HepG2 (cell line): ENCODE measurements at places on chromosomes 1 and 21. TPM values are rescaled to one million over a fixed set of nuclear protein-coding genes. Genes with fewer than 3 reads are reported as not detected.

CYP4Z1 gene
- total RNA-seq = not detected in 2 replicates

GRCh38 chr1:200238311-200238710 lies 171.5 kb downstream of the ZNF281 start:
- no peak overlapping the region for H3K27ac ChIP-seq
- no peak overlapping the region for H3K4me3 ChIP-seq
- DNase-seq = no peak
- no peaks in the 10 kb centered on the region for H3K27me3 ChIP-seq
- H3K36me3 ChIP-seq = no peaks in the 10 kb centered on the region

GRCh38 chr1:82059959-82060358 lies 259.2 kb downstream of the ADGRL2 start:
- DNase-seq = no peak
- no peak overlapping the region for H3K4me3 ChIP-seq
- H3K36me3 ChIP-seq = no peaks in the 10 kb centered on the region
- H3K4me1 ChIP-seq = no peaks in the 10 kb centered on the region
- H3K27ac ChIP-seq = no peak overlapping the region

GRCh38 chr1:79716447-79716846 lies 709.9 kb upstream of the ADGRL4 start:
- no peak overlapping the region for H3K27ac ChIP-seq
- no peaks in the 10 kb centered on the region; the same call in 1 of the 2 replicates for H3K27me3 ChIP-seq
- H3K4me3 ChIP-seq = no peak overlapping the region
- no peak for DNase-seq

DNA sequence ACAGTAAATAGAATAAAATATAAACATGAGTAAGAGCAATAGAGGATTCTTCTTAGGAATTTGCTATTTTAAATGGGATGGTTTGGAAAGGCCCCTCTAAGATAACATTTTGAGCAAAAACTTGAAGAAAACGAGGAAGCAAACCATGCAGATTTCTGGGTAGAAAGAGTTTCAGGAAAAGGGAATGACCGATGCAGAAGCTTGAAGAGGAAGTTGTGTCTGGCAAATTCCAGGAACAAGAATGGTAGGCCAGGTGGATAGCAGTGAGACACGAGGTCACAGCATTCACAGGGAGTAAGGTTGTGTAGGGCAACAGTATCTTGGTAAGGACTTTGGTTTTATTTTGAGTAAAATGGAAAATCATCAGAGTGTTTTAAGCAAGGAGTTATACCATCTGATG lies 108.9 kb downstream of the PEX14 start:
- no peaks in the 10 kb centered on the region for H3K27me3 ChIP-seq
- H3K4me3 ChIP-seq = no peak overlapping the region
- no peak for DNase-seq
- H3K27ac ChIP-seq = no peak overlapping the region
- no peaks in the 10 kb centered on the region for H3K36me3 ChIP-seq

DNA sequence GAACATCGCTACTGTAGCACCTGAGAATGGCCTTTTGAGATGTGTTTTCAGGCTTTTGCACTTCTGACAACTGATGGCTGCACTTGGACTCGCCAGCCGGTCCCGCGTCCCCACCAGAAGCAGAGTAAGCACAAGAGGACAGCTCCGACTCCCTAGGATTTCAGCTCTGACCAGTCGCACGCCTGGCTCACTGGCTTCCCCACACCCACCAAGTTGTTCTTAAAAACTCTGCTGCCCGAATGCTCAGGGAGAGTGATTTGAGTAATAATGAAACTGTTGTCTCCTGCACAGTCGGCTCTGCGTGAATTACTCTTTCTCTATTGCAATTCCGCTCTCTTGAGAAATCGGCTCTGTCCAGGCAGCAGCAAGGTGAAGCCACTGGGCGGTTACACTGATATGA lies 40.2 kb upstream of the NLRP3 start:
- no peaks in the 10 kb centered on the region for H3K36me3 ChIP-seq
- DNase-seq = no peak
- H3K27ac ChIP-seq = no peak overlapping the region

- H3K4me1 ChIP-seq = no peaks in the 10 kb centered on the region
- no peaks in the 10 kb centered on the region for H3K27me3 ChIP-seq
- no peak overlapping the region for H3K27ac ChIP-seq
Measured at GRCh38 chr21:17197996-17198395, 314.8 kb upstream of the CXADR start.

- H3K27ac ChIP-seq = no peak overlapping the region
- H3K4me3 ChIP-seq = no peak overlapping the region
- no peak for DNase-seq
- peaks cover 10% of the 10 kb centered on the region for H3K4me1 ChIP-seq
- no peaks in the 10 kb centered on the region for H3K27me3 ChIP-seq
- 0 out of 2 replicates have a peak, but pooled peaks cover 1% of the 10 kb centered on the region for H3K36me3 ChIP-seq
Measured at GRCh38 chr1:44575396-44575795, 98.9 kb downstream of the TMEM53 start.

DNA sequence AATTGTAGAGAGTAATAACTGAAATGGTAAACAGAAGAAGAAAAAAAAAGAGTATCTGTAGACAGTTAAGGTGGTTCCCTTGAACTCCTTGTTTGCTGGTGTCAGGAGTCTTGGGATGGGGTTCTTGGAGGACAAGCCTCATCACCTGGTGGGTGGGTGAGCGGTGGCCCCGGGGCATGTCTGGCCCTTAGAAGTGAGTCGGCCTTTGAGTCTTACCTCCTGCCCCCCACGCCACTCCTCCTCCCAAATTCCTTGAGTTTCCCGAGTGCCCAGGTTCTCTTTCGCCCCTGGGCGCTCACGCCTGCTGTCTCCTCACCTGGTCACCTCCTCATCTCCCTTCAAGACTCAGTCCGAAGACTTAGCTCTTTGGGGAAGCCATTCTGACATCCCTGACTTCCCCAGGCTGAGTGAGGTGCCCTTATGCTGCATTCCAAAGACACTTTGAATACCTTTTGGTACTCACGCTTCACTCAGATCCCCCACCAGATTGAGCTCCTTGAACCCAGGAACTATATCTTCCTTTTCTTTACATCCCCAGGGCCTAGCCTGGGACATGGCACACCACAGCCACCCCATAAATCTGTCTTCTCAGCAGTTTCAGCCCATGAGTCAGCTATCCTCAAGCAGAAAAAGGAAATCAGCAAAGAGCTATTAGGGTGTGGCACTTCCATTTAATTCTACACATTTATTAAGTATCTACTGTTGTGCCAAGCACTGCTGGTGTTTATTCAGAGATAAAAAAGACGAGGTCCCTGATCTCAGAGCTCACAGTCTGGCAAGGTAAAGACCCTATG lies 13.5 kb upstream of the IKBKE start:
- no peak overlapping the region for H3K27ac ChIP-seq
- DNase-seq = no peak
- H3K4me3 ChIP-seq = no peak overlapping the region
- no peaks in the 10 kb centered on the region for H3K27me3 ChIP-seq
- H3K36me3 ChIP-seq = peaks cover 18% of the 10 kb centered on the region

GRCh38 chr1:49016030-49016977 lies 239.6 kb upstream of the BEND5 start:
- no peaks in the 10 kb centered on the region for H3K27me3 ChIP-seq
- no peak overlapping the region for H3K27ac ChIP-seq
- H3K4me3 ChIP-seq = no peak overlapping the region
- no peak for DNase-seq
- no peaks in the 10 kb centered on the region for H3K36me3 ChIP-seq
- no peaks in the 10 kb centered on the region for H3K4me1 ChIP-seq

- no peaks in the 10 kb centered on the region; the same call in 1 of the 2 replicates for H3K27me3 ChIP-seq
- H3K27ac ChIP-seq = no peak overlapping the region
- DNase-seq = no peak
Measured at GRCh38 chr21:31143036-31143435, 104.8 kb upstream of the KRTAP19-8 start.

LIN9 gene
- total RNA-seq = 10.0 and 15.8 TPM in 2 replicates

- H3K4me3 ChIP-seq = no peak overlapping the region
- peaks cover 3% of the 10 kb centered on the region for H3K36me3 ChIP-seq
- no peak for DNase-seq
Measured at GRCh38 chr1:28035420-28035819, 53.0 kb downstream of the EYA3 start.

GRCh38 chr1:221392453-221392852 lies 349.4 kb downstream of the DUSP10 start:
- no peak overlapping the region for H3K27ac ChIP-seq
- no peaks in the 10 kb centered on the region for H3K36me3 ChIP-seq
- no peak overlapping the region for H3K4me3 ChIP-seq
- no peak for DNase-seq
- H3K4me1 ChIP-seq = no peaks in the 10 kb centered on the region
- H3K27me3 ChIP-seq = no peaks in the 10 kb centered on the region; the same call in 1 of the 2 replicates

GRCh38 chr1:88655685-88656299 lies 28.3 kb upstream of the PKN2 start:
- DNase-seq = peak; percentile 10
- H3K36me3 ChIP-seq = no peaks in the 10 kb centered on the region
- no peak overlapping the region for H3K27ac ChIP-seq
- H3K4me3 ChIP-seq = no peak overlapping the region
- no peaks in the 10 kb centered on the region for H3K27me3 ChIP-seq

COL6A2 gene
- total RNA-seq = 0.07 and 0.14 TPM in 2 replicates

DNA sequence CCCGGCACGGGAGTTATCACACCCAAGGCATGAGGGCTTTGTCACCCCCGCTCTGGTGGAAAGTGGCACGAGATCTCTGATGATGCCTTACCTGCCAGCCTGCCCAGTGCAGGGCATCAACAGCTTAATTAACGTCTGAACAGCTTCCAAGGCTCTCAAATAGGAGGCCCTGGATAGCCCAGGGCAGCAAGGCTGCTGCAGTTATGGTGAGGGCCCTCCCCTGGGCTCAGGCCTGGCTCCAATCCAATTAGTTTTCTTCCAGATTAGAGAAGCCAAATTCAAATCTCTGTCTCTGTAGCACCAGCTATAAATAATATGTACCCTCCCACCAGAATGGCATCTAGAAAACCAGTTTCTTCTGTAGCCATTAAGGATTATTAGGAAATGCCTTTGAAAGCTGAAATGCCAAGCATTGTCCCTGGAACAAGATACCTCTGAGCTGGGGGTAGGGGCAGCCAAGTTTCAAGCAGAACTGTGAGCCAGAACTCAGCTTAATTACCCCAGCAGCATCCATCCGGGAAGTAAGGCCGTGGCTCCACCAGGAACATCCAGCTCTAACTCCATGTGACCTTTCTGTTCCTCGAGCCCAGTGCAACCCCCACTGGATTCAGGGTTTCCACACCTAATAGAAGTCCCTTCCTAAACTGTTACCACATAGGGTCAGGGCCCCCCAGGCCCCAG lies 12.5 kb downstream of the QSOX1 start:
- peaks cover 40% of the 10 kb centered on the region for H3K4me1 ChIP-seq
- DNase-seq = no peak
- H3K27me3 ChIP-seq = no peaks in the 10 kb centered on the region

DNA sequence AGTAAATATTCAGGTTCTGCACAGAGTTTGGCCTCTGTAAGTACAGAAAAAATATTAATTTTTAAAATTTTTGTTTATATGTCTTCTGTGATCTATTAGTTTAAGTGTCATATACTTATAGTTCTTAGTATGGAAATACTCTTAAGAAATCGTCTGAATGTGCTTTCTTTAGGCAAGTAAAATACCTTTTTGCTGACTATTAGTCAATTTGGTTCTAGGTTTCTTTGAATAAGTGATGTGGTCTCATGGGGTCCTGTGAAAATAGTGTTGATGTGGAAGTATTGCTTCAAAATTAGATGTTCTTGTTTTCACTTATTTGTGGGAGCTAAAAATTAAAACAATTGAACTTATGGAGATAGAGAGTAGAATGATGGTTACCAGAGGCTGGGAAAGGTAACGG lies 23.9 kb downstream of the MIGA1 start:
- DNase-seq = no peak
- no peak overlapping the region for H3K27ac ChIP-seq
- H3K36me3 ChIP-seq = peaks cover 8% of the 10 kb centered on the region; the same call in 2 of the 3 replicates
- H3K4me3 ChIP-seq = no peak overlapping the region
- H3K27me3 ChIP-seq = no peaks in the 10 kb centered on the region
- no peaks in the 10 kb centered on the region for H3K4me1 ChIP-seq

GRCh38 chr1:225928186-225929175 lies 4.4 kb upstream of the PYCR2 start:
- no peak overlapping the region for H3K27ac ChIP-seq
- no peak overlapping the region for H3K4me3 ChIP-seq
- no peaks in the 10 kb centered on the region; the same call in 2 of the 3 replicates for H3K27me3 ChIP-seq
- no peak for DNase-seq
- peaks cover 8% of the 10 kb centered on the region for H3K4me1 ChIP-seq

GRCh38 chr1:204079608-204079999 lies 6.7 kb downstream of the SOX13 start:
- no peaks in the 10 kb centered on the region for H3K36me3 ChIP-seq
- H3K27me3 ChIP-seq = no peaks in the 10 kb centered on the region
- peak overlapping the region; percentile 36 for H3K27ac ChIP-seq
- peaks cover 89% of the 10 kb centered on the region for H3K4me1 ChIP-seq
- H3K4me3 ChIP-seq = no peak overlapping the region

- no peak overlapping the region for H3K4me3 ChIP-seq
- H3K27ac ChIP-seq = no peak overlapping the region
- H3K4me1 ChIP-seq = peaks cover 25% of the 10 kb centered on the region
- no peaks in the 10 kb centered on the region for H3K36me3 ChIP-seq
Measured at GRCh38 chr1:32413507-32414185, 19.4 kb upstream of the BSDC1 start.

DNA sequence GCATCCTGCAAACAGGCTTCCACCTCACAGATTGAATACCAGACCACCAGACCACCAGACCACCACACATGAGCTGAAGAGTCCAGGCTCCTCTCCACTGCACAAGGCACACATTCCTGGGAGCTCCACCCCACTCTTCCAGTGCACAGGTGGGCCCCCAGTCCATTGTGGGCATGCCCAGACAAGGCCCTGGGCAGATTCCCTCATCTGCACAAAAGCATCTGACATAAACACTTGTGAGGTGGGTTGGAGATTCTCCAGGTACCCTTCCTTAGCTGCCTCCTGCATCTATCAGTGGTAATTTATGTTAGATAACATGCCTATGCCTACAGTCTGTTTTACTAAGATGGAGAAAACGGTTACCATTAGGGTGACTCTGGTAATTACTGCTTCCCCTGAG lies 11.6 kb upstream of the CTBS start:
- no peak for DNase-seq
- H3K36me3 ChIP-seq = no peaks in the 10 kb centered on the region
- no peak overlapping the region for H3K4me3 ChIP-seq
- H3K27me3 ChIP-seq = no peaks in the 10 kb centered on the region; the same call in 2 of the 3 replicates
- no peak overlapping the region for H3K27ac ChIP-seq
- peaks cover 15% of the 10 kb centered on the region for H3K4me1 ChIP-seq

- H3K4me1 ChIP-seq = peaks cover 74% of the 10 kb centered on the region
- H3K27ac ChIP-seq = no peak overlapping the region
- DNase-seq = no peak
- H3K36me3 ChIP-seq = peaks cover 22% of the 10 kb centered on the region; the same call in 2 of the 3 replicates
- H3K27me3 ChIP-seq = no peaks in the 10 kb centered on the region; the same call in 2 of the 3 replicates
Measured at GRCh38 chr1:31580891-31581603, 4.7 kb downstream of the TINAGL1 start.

- H3K27ac ChIP-seq = no peak overlapping the region
- H3K4me3 ChIP-seq = no peak overlapping the region
- peaks cover 10% of the 10 kb centered on the region for H3K36me3 ChIP-seq
- H3K4me1 ChIP-seq = no peaks in the 10 kb centered on the region
- DNase-seq = no peak
Measured at GRCh38 chr21:37422382-37422781, 55.8 kb downstream of the DYRK1A start.

- no peak for DNase-seq
- H3K36me3 ChIP-seq = no peaks in the 10 kb centered on the region
- H3K27ac ChIP-seq = no peak overlapping the region
Measured at GRCh38 chr1:210321131-210321530, 7.6 kb upstream of the HHAT start.

- no peaks in the 10 kb centered on the region for H3K4me1 ChIP-seq
- no peak for DNase-seq
- no peaks in the 10 kb centered on the region for H3K36me3 ChIP-seq
- H3K27ac ChIP-seq = no peak overlapping the region
- H3K4me3 ChIP-seq = no peak overlapping the region
Measured at GRCh38 chr21:45950740-45951515, 30.6 kb upstream of the COL6A1 start.
